ENCODE measurements at places on chromosomes 5 and 9.
A peak's percentile ranks its signal among the peaks of the same experiment; 100 is the strongest.

DNA sequence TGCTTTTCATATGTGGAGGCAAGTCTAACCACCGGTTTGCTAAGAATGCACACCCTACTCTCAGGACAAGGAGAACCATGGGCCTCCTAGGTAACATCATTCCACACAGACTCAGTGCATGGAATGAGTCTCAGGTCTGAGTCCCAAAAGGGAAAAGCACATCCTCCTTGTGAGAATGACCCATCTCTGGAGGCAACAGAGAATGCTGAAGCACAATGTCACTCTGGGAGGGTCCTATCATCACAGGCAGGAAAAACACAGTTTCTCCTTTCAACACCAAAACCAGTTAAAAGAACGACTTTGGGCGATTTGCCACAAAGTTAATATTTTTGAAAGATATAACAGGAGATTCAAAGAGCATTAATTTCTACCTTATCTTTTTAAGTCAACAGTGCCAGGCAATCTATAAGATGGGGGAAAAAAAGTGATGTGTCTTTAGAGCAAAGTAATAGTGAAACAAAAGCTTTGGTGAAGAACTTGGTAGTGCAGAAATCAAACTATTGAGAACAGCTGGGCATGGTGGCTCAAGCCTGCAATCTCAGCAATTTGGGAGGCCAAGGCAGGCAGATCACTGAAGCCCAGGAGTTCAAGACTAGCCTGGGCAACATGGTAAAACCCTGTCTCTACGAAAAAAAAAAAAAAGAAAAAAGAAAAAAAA is 97.3 kb downstream of the OXCT1 start:
- no peak for DNase-seq

GRCh38 chr9:106450549-106450948 is 412.4 kb upstream of the ZNF462 start:
- DNase-seq, result no peak

GRCh38 chr5:135697959-135698345 is 119.2 kb upstream of the CXCL14 start:
- DNase-seq, result peak; percentile 32

DNA sequence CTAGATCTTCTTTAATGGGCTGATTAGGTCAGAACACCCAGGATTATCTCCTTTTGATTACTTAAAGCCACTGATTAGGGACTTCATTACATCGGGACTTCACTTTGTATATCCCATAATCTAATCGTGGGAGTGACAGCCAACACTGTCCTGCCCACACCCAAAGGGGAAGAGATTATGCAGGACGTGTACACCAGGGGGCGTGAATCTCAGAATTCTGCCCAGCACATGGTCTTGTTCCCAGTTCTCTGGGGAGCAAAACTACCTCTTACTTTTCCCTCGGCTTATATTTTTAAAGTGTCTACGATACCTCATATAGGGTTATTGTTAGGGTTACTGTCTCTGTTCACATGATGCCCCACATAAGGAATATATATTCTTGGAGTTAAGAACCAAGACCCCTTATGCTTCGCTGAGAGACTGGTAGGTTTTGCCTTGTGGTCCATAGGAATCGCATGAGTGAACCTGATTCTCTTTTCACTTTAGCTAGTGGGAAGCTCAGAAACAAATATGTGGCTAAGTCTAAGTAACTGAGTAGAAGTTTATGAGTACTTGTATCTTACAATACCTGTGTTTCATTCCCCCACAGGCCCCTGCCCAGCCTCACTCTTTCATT is 192.7 kb downstream of the GNA14 start:
- DNase-seq, result no peak

- DNase-seq, result no peak
Observed at GRCh38 chr5:94378062-94378461, 240.3 kb downstream of the KIAA0825 start.

DNA sequence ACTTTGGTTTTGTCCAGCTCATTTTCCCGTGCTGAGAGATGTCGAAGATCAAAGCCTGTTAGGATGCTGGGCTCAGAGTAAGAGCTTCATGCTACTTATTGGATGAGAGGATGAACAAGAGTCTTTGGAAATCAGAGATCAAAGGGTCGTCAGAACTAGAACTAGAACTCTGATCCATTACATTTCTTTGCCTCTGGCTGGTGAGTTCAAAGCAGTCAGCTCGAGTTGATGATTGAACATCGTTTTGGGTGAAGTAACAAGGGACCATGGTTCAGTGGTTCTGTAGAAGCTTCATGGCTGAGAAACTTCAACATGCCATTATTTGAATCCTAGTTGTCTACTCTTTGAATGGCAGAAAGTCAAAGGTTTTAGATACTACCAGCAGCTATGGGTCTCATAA is 320.3 kb downstream of the ARHGEF28 start:
- no peak for DNase-seq

Measured in ecto neural progenitor cell (in vitro differentiated cells).